AG08396 (cell line): ENCODE measurements at places on chromosomes 6 and 20.

GRCh38 chr6:46581459-46582177 is 71.0 kb downstream of the CYP39A1 start:
- no peak for DNase-seq

DNA sequence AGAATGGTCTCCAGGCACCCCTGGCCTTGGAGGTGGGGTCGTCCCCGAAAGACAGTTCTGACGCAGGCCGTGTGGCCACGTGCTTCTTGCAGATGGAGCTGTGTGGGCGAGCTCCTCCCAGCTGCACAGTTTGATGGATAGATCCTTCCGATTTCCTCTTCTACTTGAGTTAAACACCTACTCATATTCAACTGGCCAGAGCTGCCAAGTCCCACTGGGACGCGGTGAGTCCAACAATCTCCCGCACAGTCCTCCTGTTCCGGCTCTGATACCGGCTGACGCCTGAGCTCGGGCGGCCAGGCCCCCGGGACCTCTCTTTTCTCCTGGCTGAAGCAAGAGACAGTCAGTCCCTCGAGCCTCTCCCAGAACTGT is 57.9 kb upstream of the DACT2 start:
- no peak for DNase-seq

DNA sequence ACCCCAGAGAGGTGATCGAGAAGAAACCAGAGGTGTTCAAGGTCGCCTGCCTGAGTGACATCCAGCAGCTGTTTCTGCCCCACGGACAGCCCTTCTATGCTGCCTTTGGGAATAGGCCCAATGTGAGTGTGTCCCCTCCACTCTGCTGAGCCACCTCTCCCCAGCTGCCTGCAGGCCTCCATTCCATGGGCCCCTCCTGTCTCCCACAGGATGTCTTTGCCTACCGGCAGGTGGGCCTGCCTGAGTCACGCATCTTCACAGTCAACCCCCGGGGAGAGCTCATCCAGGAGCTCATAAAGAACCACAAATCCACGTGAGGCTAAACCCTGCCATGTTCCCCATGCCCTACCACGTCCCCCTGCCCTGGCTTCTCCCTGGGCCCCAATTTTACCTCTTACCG is 8.4 kb downstream of the EMILIN3 start:
- no peak for DNase-seq

DNA sequence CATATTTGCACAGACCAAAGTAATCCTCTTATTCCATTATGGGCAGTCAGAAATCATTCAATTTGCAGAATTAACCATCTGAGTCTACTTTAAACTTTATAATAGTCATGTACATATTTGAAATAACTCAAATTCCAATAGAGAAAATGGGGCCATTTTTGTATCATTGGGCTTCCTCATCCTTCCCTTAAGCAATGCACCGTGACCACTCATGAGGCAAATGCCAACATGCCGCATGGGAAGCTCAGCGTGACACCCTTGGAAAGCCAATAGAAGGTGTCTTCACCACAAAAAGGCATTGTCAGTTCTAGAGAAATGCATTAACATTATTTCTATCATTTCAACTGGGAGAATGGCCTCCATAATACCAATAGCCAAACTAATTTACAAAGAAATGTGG is 38.5 kb downstream of the SIM1 start:
- DNase-seq: no peak

- no peak for DNase-seq
These were observed 4.4 kb downstream of the CPNE1 start for GRCh38 chr20:35660122-35660937.

- DNase-seq: no peak
These were observed 76.8 kb upstream of the SYNDIG1 start for GRCh38 chr20:24392612-24393011.
